Breast epithelium (tissue), 4 donors: ENCODE measurements at places on chromosomes 3 and 15. TPM values are rescaled to one million over a fixed set of nuclear protein-coding genes. Genes with fewer than 3 reads are reported as not detected.

Gene LRRC34
- 1.0 TPM for total RNA-seq

Gene C2CD4B
- 0.96 TPM for total RNA-seq

- no peak overlapping the region for H3K4me3 ChIP-seq
- H3K27me3 ChIP-seq: no peaks in the 10 kb centered on the region
- DNase-seq: no peak
- H3K36me3 ChIP-seq: no peaks in the 10 kb centered on the region
- H3K27ac ChIP-seq: no peak overlapping the region
Observed at GRCh38 chr3:115187149-115187757, 40.2 kb upstream of the ZBTB20 start.

DNA sequence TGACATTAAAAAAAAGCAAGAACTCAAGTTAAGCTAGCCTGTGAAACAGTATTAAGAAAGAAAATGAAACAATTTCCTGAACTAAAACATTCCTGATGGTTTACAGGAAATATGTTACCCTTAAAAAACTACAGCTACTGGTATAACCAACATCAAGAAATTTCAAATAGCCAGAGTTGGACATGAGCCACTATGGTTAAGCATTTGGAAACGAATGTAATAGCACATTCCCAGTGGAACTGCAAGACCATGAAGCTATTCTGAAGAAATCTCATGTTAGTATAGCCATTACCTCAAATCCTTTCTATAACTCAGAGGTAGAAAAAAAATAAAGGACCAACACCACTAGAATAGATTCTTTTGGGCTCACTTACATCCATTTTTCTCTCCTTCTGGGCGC lies 30.2 kb downstream of the CPNE4 start:
- no peak overlapping the region for H3K27ac ChIP-seq
- no peaks in the 10 kb centered on the region for H3K27me3 ChIP-seq
- no peaks in the 10 kb centered on the region for H3K4me1 ChIP-seq
- no peak overlapping the region for H3K4me3 ChIP-seq
- DNase-seq: no peak

DNA sequence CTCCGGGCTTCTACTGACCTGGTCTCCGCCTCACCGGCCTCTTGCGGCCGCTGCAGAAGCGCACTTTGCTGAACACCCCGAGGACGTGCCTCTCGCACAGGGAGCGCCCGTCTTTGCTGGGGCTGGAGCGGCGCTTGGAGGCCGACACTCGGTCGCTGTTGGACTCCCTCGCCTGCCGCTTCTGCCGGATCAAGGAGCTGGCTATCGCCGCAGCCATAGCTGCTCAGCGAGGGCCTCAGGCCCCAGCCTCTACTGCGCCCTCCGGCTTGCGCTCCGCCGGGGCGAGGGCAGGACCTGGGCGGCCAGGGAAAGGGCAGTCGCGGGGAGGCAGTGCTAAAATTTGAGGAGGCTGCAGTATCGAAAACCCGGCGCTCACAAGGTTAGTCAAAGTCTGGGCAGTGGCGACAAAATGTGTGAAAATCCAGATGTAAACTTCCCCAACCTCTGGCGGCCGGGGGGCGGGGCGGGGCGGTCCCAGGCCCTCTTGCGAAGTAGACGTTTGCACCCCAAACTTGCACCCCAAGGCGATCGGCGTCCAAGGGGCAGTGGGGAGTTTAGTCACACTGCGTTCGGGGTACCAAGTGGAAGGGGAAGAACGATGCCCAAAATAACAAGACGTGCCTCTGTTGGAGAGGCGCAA lies 319.2 kb downstream of the FGF12 start:
- H3K4me1 ChIP-seq: no peaks in the 10 kb centered on the region
- peak overlapping the region; percentile 47 for H3K4me3 ChIP-seq
- H3K27me3 ChIP-seq: peaks cover 35% of the 10 kb centered on the region
- no peak overlapping the region for H3K27ac ChIP-seq

DNA sequence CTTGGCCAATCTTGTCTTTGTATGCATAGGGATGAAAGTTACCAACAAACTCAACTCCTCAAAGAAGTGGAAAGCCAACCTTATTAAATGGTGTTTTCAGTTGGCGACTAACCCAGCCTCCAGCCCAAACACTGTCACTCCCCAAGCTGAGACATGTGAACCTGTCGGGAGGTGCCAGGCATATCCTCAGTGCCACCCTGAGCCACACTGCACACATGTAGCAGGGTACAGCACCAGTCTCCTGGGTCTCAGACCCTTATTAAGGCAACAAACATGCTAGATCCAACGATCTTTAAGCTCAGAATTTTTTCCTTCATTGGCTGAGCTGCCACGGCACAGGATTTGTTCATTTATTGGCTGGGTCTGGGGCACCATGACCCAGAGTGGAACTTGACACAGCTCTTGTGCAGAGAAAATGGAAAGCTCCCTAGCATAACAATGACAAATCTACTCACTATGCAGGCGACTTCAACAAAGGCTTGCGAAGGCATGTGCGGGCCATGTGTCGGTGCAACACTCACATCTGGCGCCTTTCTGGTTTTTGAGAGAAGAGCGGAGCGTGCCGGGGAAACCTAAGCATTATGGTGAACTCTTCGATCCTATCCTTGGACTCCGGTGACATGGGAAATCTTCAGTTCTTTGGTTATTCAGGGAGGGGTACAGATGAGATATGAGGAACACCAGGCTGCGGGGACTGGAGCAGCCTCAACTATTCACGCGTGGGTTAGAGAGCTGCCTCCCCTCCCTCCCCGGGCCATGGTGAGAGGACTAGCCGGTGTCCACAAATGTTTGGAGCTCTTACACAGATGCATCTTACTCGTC lies 190.1 kb downstream of the FAM43A start:
- H3K4me1 ChIP-seq: peaks cover 15% of the 10 kb centered on the region
- H3K27me3 ChIP-seq: no peaks in the 10 kb centered on the region
- no peaks in the 10 kb centered on the region for H3K36me3 ChIP-seq
- DNase-seq: no peak
- H3K27ac ChIP-seq: no peak overlapping the region

Gene RHCG
- 1.5 TPM for total RNA-seq

GRCh38 chr3:25365636-25366035 lies 62.4 kb upstream of the RARB start:
- no peak overlapping the region for H3K4me3 ChIP-seq
- H3K4me1 ChIP-seq: no peaks in the 10 kb centered on the region
- DNase-seq: no peak
- no peaks in the 10 kb centered on the region for H3K36me3 ChIP-seq
- H3K27ac ChIP-seq: no peak overlapping the region

Gene PRR23E
- not detected for total RNA-seq

DNA sequence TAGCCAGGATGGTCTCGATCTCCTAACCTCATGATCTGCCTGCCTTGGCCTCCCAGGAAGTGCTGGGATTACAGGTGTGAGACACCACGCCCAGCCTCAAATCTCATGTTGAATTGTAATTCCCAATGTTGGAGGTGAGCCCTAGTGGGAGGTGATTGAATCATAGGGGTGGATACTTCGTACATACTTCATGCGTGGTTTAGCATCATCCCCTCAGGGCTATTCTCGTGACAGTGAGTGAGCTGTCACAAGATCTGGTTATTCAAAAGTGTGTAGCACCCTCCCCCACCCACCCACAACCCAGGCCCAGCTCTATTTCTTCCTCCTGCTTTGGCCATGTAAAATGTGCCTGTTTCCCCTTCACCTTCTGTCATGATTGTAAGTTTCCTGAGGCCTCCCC lies 236.9 kb upstream of the IL12A start:
- no peaks in the 10 kb centered on the region for H3K4me1 ChIP-seq
- H3K36me3 ChIP-seq: no peaks in the 10 kb centered on the region
- H3K27me3 ChIP-seq: no peaks in the 10 kb centered on the region
- no peak overlapping the region for H3K27ac ChIP-seq

Gene ZMYND10
- total RNA-seq: 0.32 TPM

DNA sequence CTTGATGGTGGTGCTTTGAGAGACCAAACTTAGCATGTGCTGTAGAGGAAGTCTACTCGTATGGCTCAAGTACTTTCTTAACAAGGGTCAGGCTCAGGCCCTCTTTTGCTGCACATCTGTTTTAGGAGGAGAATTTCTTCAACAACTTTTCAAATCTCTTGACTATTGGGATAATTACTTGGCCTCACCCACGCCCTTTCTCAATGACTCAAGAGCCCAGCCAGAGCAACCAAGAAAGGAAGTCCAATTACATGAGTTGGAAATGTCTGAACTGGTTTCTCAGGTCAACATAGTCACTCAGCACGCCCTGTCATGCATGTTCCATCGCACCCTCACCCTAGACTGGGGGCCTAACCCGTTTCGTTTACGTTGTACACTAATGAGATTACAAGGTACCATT lies 44.8 kb upstream of the UMPS start:
- H3K27me3 ChIP-seq: no peaks in the 10 kb centered on the region
- DNase-seq: no peak
- no peaks in the 10 kb centered on the region for H3K4me1 ChIP-seq
- no peak overlapping the region for H3K4me3 ChIP-seq

GRCh38 chr3:12891391-12891984 lies 50.1 kb upstream of the RPL32 start:
- no peak for DNase-seq
- H3K27me3 ChIP-seq: no peaks in the 10 kb centered on the region
- no peaks in the 10 kb centered on the region for H3K36me3 ChIP-seq
- H3K27ac ChIP-seq: no peak overlapping the region
- no peaks in the 10 kb centered on the region for H3K4me1 ChIP-seq
- H3K4me3 ChIP-seq: no peak overlapping the region

Gene ZNF860
- total RNA-seq: 0.80 TPM

DNA sequence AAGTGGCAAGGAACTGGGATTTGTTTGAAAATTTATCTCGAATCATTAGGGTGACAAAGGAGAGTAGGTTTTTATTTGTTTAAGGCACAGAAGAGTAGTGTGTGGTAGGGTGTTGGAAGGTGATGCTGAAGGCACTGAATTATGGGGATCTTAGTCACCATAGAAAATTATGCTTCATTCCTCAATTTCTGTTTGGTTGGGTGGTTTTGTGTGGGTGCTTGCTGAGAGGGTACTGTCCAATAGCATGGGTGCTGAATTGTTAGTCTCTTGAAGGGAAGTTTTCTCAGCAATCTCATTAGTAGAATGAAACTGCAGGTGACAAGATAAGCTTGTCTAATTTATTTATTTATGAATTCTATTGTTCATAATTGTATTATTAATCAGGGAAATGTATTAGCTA lies 610.9 kb downstream of the AGBL1 start:
- DNase-seq: no peak
- no peaks in the 10 kb centered on the region for H3K36me3 ChIP-seq
- H3K4me3 ChIP-seq: no peak overlapping the region
- no peaks in the 10 kb centered on the region for H3K27me3 ChIP-seq
- no peak overlapping the region for H3K27ac ChIP-seq
- H3K4me1 ChIP-seq: no peaks in the 10 kb centered on the region

Gene NEK10
- 48.4 TPM for total RNA-seq

GRCh38 chr15:80152896-80153876 lies at the start of gene FAH:
FAH (plus strand) TSS chr15:80152999; CDS start chr15:80153055, 56 bp downstream.
- no peak for DNase-seq
- H3K36me3 ChIP-seq: no peaks in the 10 kb centered on the region
- peaks cover 9% of the 10 kb centered on the region for H3K4me1 ChIP-seq
- H3K4me3 ChIP-seq: peak within 1 kb of the TSS; percentile 90
- no peaks in the 10 kb centered on the region for H3K27me3 ChIP-seq
- H3K27ac ChIP-seq: peak within 1 kb of the TSS; percentile 93

- H3K4me1 ChIP-seq: peaks cover 9% of the 10 kb centered on the region
- DNase-seq: no peak
- no peaks in the 10 kb centered on the region for H3K36me3 ChIP-seq
- H3K4me3 ChIP-seq: no peak overlapping the region
- H3K27me3 ChIP-seq: no peaks in the 10 kb centered on the region
Observed at GRCh38 chr3:50210510-50211367, 5.7 kb downstream of the SLC38A3 start.

- no peaks in the 10 kb centered on the region for H3K36me3 ChIP-seq
- no peak for DNase-seq
- no peak overlapping the region for H3K4me3 ChIP-seq
- no peaks in the 10 kb centered on the region for H3K4me1 ChIP-seq
Observed at GRCh38 chr3:44070841-44071546, 170.7 kb upstream of the TOPAZ1 start.

GRCh38 chr3:71530903-71531530 lies 52.5 kb downstream of the FOXP1 start:
- DNase-seq: no peak
- H3K4me1 ChIP-seq: peaks cover 3% of the 10 kb centered on the region
- H3K4me3 ChIP-seq: no peak overlapping the region

- peaks cover 8% of the 10 kb centered on the region for H3K27me3 ChIP-seq
- H3K27ac ChIP-seq: peak overlapping the region; percentile 79
- no peak for DNase-seq
- H3K36me3 ChIP-seq: no peaks in the 10 kb centered on the region
- peak overlapping the region; percentile 42 for H3K4me3 ChIP-seq
Observed at GRCh38 chr15:37109872-37110572, 9.7 kb upstream of the MEIS2 start.

DNA sequence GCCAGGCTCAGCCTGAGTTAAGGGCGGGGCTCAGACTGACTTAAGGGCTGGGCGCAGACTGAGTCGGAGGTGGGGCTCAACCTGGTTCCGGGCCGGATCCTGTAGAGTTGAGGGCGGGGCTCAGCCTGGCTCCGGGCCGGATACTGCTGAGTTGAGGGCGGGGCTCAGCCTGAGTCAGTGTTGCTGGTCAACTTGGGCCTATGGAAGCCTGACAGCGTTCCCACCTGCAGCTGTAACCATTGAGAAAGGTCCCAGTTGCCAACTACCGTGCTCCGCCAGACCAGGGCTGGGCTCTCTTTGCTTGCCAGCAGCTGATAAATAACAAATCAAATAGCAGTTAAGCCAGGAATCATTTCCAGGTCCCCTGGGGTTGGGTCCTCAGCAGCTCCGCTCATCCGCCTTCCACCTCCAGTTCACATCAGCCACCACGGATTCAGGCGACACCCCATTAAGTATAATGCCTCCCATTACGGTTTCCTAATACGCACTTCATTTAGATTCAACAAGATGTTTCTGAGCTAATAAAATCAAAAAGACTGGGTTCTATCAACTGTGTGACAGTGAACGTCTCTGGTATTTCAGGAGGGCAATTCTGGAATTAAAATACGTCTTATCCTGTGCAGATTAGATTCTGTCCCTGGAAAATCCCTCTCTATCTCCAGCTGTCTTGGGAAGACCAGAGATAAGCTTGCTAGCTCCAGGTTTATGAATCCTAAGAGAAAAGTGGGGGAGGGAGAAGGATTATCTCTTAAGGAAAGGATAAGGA lies 7.3 kb downstream of the GRIP2 start:
- no peak for DNase-seq
- no peaks in the 10 kb centered on the region for H3K27me3 ChIP-seq
- no peak overlapping the region for H3K4me3 ChIP-seq
- no peaks in the 10 kb centered on the region for H3K4me1 ChIP-seq
- H3K36me3 ChIP-seq: no peaks in the 10 kb centered on the region
- H3K27ac ChIP-seq: no peak overlapping the region

- no peak for DNase-seq
- H3K4me1 ChIP-seq: no peaks in the 10 kb centered on the region
- H3K27me3 ChIP-seq: no peaks in the 10 kb centered on the region
- no peak overlapping the region for H3K4me3 ChIP-seq
- no peaks in the 10 kb centered on the region for H3K36me3 ChIP-seq
Observed at GRCh38 chr3:95627697-95628096, 1186.7 kb upstream of the EPHA6 start.
